ENCODE measurements at places on chromosomes 13 and 19.

DNA sequence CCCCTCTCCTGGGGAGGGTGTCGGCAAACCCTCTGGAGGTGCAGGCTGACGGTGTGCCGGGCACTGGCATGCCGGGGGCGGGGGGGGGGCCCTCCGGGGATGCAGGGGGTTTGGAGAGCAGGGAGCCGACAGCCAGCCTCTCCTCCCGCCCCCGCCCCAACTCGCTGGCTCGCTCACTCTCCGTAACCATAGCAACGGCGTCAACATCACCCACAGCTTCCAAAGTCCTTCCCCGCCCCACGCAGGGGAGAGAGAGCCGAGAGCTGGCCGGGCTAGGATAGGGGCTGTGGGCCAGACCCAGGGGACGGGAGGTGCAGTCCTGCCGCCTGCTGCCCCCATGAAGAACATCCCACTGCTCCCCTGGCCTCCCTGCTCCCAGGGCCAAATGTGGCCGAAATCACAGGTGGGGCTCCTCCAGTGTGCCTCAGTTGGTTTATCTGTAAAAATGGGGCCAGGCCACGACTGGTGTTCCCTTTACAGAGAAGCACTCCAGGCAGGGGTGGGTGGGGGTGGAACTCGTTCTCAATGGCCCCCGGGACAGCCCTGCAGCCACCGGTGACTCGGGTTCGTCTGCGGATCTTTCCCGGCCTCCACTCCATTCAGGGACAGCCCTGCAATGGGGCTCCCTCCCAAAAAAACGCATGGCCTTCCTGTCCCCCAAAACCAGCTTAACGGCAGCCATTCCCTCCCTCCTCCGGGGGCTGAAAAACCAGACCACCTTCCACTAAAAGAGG lies 3.2 kb downstream of the KLF16 start:
- peak; percentile 91 for DNase-seq

DNA sequence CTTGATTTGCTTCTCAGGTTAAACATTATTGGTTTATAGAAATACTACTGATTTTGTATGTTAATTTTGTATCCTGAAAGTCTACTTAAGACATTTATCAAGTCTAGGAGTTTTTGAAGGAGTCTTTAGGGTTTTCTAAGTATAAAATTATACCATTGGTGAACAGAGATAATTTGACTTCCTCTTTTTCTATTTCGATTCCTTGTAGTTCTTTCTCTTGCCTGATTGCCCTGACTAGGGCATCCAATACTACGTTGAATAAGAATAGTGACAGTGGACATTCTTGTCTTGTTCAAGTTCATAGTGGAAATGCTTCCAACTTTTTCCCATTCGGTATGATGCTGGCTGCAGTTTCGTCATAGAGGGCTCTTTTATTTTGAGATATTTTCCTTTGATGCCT lies 807.5 kb upstream of the SLC10A2 start:
- no peak for DNase-seq

DNA sequence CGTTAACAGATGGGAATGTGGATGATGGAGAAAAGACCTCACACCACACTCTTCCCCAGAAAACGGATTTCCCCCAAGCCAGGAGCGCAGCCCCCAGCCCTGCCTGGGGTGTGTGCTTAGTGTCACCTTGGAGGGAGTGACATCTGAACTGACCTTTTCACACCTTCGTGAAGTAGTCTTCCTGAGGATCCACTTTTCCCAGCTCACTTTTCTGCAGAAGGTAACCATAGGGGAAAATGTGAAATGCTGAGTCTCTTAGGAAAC lies 26.2 kb downstream of the SIAH3 start:
- no peak for DNase-seq

DNA sequence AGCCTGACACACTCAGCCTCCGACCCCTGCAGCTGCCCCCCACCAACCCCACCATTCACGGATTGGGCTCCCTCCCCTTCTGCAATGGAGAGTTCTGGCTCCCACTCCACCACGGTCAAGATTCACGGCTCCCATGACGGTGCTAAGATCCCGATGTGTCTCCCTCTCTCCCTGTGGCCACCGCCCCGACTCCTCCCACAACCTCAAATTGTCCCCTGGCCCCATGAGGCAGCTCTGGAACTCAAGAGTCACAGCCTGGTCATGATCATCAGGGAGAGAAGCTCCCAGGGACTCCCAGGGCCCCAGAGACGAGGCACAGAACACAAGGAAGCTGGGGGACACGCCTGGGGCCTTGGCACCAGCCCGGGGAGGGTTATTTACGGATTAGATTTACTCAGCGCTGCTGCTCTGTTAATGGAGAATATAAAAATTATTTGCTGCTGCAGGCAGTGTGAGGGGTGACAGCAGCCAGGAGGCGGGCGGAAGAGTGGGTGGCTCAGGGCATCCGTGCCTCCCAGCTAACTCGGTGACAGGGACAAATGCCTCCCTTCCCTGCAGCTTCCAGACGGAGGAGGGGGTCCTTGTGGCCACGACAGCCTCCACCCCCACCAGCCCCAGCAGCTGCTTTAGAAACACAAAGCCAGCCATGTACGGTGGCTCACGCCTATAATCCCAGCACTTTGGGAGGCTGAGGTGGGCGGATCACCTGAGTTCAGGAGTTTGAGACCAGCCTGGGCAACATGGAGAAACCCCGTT lies 184.2 kb downstream of the PTPRS start:
- DNase-seq = no peak

DNA sequence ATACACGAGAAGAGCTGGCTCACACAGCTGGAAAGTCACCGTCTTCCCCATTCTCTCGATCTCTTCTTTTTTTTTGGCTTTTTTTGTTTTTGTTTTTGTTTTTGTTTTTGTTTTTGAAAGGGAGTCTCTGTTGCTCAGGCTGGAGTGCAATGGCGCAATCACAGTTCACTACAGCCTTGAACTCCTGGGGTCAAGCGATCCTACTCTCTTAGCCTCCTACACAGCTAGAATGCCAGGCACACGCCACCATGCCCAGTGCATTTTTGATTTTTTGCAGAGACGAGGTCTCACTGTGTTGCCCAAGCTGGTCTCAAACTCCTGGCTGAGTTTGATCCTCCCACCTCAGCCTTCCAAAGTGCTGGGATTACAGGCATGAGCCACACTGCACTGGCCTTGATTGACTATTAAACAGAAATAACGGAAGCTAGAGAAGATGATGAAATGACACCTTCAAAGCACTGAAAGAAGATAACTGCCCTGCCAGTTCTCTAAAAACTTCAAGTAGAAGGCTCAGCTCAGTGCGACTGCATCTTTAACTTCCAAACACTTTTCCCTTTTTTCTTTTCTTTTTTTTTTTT lies 4.0 kb downstream of the FXYD3 start:
- no peak for DNase-seq

- DNase-seq = no peak
Observed at GRCh38 chr19:47417746-47418691, 1.3 kb downstream of the MEIS3 start.

DNA sequence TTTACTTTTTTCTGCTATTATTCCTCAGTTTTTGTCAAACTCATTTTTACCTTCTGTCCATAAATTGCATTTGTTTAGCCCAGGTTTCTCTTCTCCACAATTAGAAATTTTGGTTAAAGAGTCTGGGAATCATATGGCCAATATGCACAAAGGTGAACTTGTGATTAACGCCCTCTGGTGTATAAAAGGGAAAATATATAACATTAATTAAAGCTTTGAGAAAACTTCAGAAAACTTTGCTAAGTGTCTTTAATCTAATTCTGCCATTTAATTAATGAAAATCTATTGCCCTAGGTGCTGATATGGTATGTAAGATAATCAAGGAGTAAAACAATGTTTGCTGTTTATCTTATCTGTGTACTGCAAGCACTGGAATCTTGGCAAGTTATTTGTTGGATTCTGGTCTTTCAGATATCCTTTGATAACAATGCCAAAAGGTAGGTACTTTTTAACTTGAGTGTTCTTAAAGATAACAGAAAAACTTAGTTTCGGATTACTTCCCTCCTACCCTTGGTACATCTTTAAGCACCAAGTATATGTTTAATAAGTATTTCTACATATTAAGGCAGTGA lies 402.6 kb downstream of the SUCLA2 start:
- no peak for DNase-seq

DNA sequence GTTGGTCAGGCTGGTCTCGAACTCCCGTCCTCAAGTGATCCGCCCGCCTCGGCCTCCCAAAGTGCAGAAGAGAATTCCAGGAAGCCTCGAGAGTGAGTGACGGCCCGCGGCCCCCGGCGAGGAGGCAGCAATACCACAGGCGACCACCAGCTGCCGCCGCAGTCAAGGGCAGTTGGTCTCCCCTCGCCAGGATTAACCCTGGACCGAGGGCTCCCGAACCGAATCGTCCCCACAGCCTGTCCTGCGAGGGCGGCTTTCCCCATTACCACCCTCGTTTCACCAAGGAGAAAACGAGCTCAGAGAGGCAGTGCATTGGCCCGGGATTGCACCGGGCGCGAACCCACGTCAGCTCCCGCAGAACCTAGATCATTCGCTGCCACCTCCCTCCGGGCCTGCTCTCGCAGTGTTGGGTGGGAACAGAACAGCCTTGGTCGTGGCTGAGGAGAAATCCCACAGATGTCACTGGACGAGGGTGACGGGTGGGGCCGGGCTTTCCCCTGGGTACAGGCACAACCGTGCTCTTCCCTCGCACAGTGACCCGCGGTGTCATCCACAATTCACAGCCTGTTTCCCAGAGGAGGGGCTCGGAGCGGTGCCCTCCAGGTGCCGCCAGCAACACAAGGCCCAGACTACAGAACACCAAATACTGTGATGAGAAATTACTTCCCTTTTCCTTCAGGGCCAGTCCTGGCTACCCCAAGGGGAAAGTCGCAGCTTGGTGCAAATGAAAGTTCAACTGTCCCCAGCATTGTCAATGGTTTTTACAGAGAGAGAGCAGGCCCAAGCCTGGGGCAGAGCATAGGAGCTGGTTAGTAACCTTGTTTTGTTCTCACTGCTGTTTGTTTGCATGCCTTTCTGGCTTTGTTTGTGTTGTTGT lies 24.8 kb downstream of the C2CD4C start:
- peak; percentile 75 for DNase-seq

DNA sequence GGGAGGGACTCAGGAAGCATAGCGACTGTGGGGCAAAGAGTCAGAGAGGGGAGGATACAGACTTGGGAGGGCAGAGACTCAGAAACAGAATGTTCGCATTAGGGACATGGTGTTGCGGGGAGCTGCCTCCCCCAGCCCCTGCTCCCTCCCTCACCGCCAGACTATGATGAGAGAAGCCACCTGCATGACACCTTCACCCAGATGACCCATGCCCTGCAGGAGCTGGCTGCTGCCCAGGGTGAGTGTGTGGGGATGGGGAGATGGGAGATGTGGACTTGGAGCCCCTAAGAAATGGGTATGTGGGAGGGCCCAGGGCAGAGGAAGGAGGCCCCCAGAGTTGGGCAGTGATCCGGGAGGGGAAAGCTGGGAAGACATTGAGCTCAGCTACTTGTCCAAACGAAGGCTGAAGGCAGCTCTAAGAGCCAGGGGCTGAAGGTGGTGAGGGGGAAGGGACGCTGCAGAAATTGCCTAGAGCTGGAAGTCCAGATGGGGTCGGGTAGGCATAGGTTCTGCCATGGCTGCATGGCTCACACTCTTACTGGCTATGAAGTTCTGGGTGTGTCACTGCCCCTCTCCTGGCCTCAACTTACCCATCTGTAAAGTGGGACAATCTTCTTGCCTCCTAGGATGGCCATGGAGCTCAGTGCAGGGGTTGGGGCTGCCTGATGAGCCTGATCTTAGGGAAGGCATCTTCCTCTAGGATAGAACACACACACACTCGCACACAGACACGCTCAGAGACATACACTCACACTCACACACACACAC lies 1.4 kb downstream of the SPACA6 start:
- no peak for DNase-seq

GRCh38 chr13:97855570-97856303 lies 97.7 kb upstream of the IPO5 start:
- peak; percentile 73 for DNase-seq

- peak; percentile 8 for DNase-seq
Observed at GRCh38 chr13:113121183-113121927, 1.2 kb upstream of the F10 start.

DNA sequence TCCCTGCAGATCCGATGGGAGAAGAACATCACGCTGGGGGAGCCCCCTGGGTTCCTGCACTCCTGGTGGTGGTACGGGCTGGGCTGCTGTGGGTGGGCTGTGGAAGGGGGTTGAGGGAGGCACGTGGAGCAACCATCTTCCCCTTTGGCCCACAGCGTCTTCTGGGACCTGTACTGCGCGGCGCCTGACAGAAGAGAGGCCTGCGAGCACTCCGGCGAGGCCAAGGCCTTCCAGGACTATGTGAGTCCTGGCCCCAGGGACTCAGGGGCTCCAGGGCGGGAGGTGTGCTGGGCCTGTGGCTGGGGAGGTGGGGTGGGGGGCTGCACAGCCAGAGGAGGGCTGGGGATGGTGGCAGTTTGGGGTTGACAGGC lies 8.5 kb downstream of the SSBP4 start:
- DNase-seq = peak; percentile 61

- DNase-seq = no peak
Observed at GRCh38 chr13:67033170-67033569, 197.0 kb downstream of the PCDH9 start.

GRCh38 chr13:99489028-99489427 lies 12.2 kb upstream of the TM9SF2 start:
- no peak for DNase-seq

GRCh38 chr13:26255115-26255514 lies 1.2 kb downstream of the CDK8 start:
- DNase-seq = no peak

DNA sequence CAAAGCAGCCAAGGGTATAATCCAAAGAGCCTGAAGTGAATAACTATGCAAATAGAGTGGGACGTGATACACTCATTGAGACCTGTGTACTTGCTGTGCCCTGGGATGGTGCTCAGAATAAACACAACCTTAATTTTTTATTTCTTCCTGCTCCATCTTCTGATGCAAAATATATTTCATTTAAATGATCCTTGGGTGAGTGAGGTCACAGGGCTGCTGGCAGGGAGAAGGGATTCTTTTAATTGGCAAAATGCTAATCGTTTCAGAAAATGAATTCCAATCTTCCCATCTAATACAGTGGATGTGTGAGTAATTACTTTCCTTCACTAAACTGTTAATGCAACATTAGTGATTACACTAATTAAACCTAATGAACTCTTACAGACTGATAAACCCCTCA lies 63.5 kb downstream of the SIAH3 start:
- no peak for DNase-seq

GRCh38 chr19:16232568-16232967 lies 34.9 kb downstream of the AP1M1 start:
- DNase-seq = no peak

DNA sequence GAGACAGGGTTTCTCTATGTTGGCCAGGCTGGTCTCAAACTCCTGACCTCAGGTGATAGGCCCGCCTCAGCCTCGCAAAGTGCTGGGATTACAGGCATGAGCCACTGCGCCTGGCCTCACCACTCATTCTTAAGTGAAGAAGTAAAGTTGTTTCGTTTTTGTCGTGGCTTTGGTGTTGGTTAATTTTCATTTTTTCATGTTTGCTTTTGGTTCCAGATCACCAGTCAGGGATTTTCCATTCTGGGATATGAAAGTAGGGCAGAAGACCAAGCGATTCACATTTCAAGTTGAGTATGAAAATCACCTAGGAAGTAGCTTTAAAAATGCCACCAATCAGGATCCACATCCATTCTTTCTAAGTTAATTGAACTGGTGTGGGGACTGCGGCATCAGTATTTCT lies 289.9 kb downstream of the DIAPH3 start:
- no peak for DNase-seq

Data from kidney (tissue), 22 donors.